ENCODE measurements at places on chromosomes 3 and 15. TPM values are rescaled to one million over a fixed set of nuclear protein-coding genes. Genes with fewer than 3 reads are reported as not detected.
A peak's percentile ranks its signal among the peaks of the same experiment; 100 is the strongest.

The PLA2G4E gene
- polyA plus RNA-seq, result not detected

DNA sequence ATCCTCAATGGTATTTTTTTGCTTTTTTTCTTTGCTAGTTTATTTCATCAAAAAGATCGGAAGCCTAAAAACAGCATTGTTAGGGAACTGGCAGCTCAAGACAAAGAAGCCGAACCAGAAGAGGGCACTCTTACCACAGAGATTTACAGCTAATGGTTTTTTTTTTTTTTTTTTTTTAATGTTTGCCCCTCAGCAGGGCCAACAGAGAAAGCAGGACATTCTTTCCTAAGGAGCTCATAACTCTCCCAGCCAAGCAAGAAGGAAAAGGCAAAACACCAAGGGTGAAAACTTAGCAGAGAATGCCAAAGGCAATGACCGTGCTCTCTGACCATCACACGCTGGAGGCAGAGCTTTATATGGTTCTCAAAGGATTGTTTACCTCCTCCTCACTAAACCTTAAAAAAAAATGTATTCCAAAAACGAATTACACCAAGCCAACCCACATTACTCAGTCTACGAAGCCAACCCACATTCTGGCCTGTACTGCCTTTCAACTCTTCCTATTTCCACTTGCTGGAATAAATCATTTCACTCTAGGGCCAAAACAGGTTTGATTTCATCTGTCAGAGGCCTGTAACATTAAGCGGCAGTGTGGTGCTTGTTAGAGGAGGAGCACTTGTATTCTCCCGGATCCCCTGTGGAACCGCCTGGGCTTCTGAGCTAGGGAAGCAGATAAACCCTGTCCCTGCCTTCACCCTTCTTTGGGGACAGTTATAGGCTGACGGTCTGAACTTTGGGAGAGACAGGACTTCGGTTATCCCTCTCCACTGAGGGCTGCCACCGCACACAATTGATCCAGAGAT is 35.6 kb upstream of the GYG1 start:
- DNase-seq, result peak; percentile 48

DNA sequence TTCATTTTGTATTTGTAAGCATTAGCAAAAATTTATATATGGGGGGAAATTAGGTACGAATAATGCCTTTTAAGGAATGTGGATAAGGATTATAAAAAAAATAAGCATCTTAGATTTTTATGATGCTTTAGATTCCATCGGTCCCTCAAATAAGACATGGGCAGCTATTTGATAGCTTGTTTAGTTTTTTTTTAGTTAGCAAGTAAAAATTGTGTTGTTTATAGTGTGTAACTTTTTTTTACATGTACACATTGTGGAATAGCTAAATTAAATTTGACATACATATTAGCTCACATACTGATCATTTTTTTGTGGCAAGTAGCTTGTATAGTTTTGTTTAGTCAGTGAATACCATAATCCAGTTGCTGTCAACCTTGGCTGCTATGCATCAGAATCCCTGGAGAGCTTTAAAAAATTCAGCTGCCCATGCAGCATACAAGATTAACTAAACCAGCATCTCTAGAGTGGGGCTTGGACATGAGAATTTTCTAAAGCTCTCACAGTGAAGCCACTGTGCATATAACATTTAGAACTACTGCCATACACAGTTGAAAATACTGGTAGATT is 53.9 kb downstream of the TMOD3 start:
- DNase-seq, result no peak

DNA sequence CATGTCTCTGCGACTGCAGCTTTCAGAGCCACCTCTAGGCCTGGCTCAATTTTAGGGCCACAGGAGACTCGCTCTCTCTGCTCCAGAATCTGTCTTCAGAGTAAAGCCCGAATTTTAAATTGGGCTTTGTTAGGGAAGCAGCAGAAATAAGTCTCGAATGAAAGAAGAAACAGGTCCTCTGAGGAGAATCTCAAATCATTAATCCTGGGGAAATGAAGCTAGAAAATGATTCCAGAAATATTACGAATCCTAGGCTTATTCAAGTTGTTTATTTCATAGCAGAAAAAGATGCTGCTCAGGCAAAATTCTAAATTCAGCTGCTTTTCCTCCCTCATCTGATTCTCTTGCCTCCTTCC is 114.2 kb upstream of the THBS1 start:
- DNase-seq, result no peak

The CHRM5 gene
- polyA plus RNA-seq, result 0.09 TPM

The ACP3 gene
- polyA plus RNA-seq, result 61.3 TPM

The THPO gene
- polyA plus RNA-seq, result 2.5 TPM

GRCh38 chr3:112681822-112682325 is 40.9 kb upstream of the CCDC80 start:
- no peak for DNase-seq

- DNase-seq, result no peak
Measured at GRCh38 chr3:88334187-88334868, 184.6 kb downstream of the C3orf38 start.

DNA sequence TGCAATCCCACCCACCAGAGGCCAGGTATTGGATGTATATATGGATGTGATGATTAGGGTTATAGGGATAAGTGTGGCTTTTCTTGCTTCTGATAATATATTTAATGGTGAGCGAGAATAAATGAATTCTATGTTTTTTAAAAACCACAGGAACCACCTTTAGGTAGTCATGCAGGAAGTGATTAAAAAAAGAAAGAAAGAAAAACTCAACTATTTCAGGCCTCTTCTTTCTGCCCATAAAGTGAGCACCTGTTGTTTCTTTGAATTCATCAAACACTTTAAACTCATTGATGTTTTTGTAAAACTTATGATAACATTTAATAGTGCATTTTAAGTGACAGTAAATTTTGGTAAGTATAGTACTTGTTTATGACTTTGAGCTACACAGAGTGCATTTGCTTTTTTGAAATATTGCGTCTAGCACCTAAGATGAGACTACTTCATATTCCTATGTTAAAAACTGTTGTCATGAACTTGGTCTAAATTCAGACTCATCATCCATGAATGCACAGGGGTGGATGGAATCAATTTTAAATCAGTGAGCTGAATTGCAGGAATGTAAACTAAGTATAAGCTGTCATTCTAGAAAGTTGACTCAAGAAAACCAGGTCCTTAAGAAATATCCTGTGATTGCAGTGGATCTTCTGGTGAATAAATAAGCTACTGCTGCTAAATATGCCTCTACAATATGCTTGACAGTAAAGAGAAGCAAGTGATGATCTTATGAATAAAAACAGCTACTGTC is 764.4 kb upstream of the NECTIN3 start:
- DNase-seq, result no peak

The INSYN1 gene
- 25.1 TPM for polyA plus RNA-seq

GRCh38 chr15:29438703-29439055 is 169.1 kb upstream of the NSMCE3 start:
- no peak for DNase-seq

Data from left renal pelvis (tissue), 4 donors.